Neuronal stem cell (in vitro differentiated cells): ENCODE measurements at places on chromosomes 4 and X.
A peak's percentile ranks its signal among the peaks of the same experiment; 100 is the strongest.

GRCh38 chrX:18917831-18918230, 66.1 kb downstream of the PHKA2 start:
- DNase-seq = no peak

- no peak for DNase-seq
These were observed 65.4 kb upstream of the NKX1-1 start for GRCh38 chr4:1471443-1472147.

GRCh38 chr4:183918696-183919095, 13.6 kb downstream of the STOX2 start:
- DNase-seq = no peak

GRCh38 chr4:20646287-20646686, 54.0 kb upstream of the PACRGL start:
- no peak for DNase-seq

GRCh38 chr4:85761803-85762528, 287.0 kb downstream of the ARHGAP24 start:
- DNase-seq = no peak

DNA sequence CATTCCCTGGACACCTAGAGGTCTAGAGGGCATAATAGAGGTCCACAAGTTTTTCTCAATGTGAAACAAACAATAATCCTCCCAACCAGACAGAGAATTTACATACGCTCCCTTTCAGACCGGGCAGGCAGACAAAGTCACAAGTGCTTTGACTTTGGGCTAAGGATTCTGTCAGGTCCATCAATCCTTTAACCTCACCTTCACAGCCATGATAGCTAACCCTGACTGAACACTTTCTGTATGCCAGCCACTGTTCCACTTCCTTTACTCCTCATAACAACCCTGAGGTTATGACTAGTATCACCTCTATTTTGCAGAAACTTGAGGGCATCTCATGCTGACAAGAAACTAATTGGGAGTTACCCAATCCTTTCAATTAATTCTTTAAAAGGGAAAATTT, 118.8 kb upstream of the AFF2 start:
- no peak for DNase-seq

GRCh38 chrX:40098264-40099054, 701 bp upstream of the BCOR start:
- DNase-seq = no peak

- no peak for DNase-seq
These were observed 66.7 kb upstream of the MTNR1A start for GRCh38 chr4:186621959-186622553.

GRCh38 chr4:83297548-83298260, 13.1 kb upstream of the COQ2 start:
- DNase-seq = no peak

- no peak for DNase-seq
These were observed 112.1 kb upstream of the NWD2 start for GRCh38 chr4:37132351-37132974.

- no peak for DNase-seq
These were observed 350.9 kb downstream of the RPA4 start for GRCh38 chrX:97234471-97235081.

DNA sequence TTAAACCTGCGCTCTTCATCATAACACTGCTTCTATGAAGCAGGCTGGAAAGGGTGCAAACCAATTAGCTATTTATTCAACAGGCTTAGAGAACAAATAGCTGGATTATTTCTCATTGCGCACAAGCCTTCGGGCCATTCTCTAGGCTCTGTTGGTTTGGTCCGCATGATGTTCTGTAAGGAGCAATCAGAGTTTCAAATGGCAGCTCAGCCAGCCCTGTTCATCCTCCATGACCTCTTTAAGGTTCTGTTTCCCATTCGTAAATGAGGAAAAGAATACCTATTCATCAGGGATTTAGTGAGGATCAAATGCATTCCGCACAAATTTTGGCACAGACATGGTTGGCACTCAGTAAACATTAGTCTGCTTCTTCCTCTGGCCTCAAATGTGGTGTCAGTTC, 15.5 kb upstream of the GPM6A start:
- no peak for DNase-seq

DNA sequence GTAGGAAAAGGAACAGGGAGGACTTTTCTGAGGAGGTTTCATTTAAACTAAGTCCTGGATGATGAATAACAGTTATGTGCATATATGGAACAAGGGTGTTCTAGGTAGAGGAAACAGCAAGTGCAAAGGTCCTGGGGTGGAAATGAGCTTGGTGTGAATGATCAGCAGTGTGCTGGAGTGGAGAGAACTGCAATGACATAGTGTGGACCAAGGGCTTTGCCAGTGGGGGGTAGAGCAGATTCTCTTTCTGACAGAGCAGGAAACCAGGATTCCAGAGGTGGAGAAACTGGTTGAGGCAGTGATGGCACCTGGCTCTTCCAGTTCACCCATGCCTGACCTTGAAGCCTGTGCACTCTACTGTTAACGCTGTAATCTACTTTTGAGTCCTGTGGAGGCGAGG, 1.7 kb downstream of the PPP1R3F start:
- no peak for DNase-seq

GRCh38 chr4:79331126-79331876, 5.4 kb upstream of the NAA11 start:
- DNase-seq = no peak

- DNase-seq = no peak
These were observed 52.0 kb downstream of the RELL1 start for GRCh38 chr4:37634180-37634579.

DNA sequence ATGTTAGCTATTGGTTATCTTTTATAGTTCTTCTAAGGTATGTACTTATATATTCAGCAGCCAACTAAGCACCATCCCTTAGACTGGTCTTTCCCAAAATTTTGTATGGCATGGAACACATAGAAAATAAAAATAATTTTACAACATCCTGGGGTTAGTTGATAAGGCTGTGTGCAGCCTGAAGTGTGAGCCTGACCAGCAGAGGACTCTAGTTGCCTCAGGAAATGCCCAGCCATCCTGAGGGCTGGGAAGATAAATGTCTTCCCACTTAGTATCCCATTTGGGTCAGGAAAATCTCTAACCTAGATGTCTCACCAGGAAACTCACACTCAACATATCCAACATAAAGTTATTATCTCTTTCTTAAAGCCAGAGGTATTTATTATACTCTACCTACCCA, 251.4 kb upstream of the POF1B start:
- no peak for DNase-seq

DNA sequence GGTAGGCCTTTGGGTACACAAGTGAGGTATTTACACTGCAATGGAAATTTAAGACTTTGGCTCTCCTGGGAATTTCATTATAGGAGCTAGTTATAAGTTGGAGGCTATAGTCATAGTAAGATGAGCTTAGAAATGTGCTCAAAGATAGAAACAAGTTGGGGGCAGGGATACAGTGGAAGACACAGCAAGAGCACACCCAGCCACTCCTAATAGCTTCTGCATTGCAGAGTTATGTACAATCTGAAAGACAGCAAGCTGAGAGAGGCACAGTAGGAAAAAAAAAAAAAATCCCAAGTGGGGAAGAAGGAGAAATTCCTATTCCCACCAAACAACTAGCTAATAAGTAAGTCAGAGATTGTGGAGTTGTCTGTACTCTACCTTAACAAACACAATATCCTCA, 41.9 kb upstream of the TAF9B start:
- no peak for DNase-seq

DNA sequence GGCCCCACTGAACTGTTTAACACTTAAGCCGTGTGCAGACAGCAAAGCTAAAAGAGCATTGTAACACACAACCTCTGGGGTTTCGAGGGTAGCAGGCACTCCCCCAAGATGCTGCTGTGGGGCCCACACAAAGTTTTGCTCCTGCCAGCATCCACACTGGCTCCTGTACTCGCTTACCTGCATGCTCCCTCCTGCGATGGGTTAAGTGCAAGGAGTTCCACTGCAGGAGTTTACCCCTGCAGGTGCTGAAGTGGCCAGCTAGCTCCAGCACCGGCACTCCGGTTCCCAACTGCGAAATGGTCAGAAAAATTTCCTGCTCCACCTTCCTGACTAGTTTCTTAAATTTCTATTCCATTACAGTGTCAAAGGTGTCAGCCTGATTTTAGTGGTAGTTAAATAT, 443.5 kb downstream of the PCDH10 start:
- DNase-seq = no peak

DNA sequence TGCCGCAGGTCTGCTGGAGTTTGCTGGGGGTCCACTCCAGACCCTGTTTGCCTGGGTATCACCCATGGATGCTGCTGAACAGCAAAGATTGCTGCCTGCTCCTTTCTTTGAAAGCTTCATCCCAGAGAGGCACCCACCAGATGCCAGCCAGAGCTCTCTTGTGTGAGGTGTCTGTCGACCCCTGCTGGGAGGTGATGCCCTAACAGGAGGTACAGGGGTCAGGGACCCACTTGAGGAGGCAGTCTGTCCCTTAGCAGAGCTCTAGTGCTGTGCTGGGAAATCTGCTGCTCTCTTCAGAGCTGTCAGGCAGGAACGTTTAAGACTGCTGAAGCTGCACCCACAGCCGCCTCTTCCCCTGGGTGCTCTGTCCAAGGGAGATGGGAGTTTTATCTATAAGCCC, 162.7 kb downstream of the NAF1 start:
- no peak for DNase-seq

- no peak for DNase-seq
These were observed 77.7 kb upstream of the ATP6AP2 start for GRCh38 chrX:40503094-40503493.

- no peak for DNase-seq
These were observed 1.3 kb downstream of the SH3TC1 start for GRCh38 chr4:8200302-8200975.

DNA sequence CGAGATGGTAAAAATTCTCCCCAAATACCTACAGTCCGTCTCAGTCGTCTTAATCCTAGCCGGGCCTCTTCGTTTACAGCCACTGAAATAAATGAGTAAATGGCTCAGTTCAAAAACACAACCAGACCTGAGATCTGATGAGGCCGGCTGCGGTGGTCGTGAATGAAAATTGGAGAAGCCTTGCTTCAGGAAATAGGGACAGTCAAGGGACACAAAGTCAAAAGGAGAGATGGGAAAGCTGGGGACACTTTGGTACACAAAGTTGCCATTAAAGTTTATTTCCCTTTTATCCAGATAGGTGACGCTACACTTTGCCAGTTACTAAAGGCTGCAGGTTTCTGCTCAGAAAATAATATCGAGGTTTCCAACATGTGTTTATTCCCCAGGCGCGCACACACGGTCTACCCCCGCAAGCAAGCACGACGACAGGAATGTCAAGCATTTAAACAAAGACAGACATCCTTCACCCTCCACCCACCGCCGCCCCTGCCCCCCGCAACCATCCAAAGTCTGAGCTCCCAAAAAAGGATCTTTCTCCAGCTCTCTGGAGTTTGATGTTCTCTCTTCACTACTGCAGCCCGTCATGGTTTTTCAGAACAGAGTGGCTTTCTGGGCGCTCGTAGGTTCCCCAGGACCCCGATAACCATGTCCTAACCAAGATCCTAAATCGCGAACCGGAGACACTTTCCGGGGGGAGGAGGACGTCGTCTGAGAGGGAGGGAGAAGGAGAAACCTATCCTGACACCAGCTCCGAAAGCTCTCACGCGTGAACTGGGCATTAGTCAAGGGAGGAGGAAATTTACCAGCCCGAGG, 1.3 kb upstream of the PCDH7 start:
- DNase-seq = peak; percentile 43

DNA sequence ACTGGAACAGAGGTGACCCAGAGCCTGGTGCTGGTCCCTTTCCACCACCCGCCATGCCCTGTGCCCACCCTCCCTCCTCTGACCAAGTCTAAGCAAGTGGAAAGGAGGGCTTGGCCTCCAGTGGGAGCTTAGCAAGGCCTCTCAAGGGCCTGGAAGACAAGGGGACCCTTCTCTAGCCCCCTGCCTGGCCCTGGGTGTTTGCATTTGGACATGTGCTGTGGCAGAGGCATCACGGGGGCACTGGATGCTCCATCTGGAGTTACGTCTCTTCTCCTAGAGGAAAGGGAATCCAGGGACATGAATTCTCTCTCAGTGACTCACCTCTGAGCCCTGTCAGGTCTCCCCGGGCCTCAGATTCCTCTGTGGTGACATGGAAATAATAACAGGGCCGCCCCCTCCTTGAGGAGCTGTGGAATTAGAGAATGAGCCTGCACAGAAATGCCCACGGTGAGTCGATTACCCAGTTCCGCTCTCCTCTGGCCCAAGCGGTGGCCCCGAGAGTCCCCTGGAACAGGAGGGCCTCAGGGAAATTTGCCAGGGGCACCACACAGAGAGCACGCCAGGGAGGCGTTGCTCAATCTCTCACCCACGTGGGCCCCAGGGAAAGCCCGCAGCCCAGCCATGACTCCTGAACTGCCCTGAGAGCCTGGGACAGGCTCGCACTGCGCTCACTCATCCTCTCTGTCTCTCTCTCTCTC, 189.6 kb downstream of the BCOR start:
- no peak for DNase-seq

DNA sequence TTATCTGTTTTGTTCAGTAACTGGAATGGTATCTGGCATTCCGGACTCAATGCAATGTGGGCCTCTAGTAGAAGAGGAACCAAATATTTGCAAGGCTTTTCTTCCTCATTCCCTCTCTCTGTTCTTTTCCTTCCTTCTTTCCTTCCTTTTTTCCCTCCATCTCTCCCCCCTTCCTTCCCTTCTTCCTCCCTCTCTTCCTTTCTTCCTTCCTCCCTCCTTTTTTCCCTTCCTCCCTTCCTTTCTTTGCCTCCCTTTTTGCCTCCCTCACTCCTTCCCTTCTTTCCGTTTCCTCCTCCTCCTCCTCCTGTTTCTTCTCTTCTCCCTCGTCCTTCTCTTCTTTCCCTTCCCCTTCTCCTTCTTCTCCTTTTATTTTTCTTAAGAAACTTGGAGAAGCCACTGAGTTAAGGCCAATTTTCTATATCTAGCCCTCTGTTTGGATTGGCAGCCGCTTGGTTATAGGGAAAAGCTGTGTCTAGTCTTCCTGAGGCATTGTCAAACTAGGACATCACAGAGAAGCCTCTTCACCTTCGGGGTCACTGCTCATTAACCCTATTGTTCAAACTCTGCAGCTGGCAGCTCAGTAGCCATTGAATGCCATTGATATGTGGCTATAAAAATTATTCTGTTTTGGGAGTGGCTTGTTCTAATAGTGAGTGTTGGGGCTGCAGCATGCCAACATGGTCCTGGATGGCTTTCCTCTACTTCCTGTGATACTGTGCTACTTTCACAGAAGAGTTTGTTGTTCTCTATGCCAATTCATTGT, 95.9 kb downstream of the CFAP299 start:
- no peak for DNase-seq

DNA sequence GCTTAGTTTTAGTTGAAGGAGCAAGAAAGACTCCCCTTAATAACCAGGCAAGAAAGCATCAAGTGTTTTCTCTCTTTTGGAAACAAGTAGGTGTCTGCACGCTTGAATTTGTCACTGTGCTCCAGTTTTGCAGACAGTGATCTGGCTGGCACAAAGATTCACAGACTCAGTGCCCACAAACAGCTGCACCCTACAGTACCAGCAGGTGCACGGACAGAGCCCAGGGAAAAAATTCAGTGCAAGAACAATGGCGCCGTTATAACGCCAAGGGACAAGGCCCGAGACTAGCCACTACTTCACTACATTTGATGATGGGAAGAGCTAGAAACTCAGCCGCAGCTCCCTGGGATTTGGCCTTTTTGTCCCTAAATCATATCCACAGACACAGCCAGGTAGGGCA, 56.0 kb downstream of the ZNF827 start:
- no peak for DNase-seq
